ENCODE measurements at places on chromosomes 12 and 14. TPM values are rescaled to one million over a fixed set of nuclear protein-coding genes. Genes with fewer than 3 reads are reported as not detected.

OR6C2 gene
- not detected for total RNA-seq

VAMP1 gene
- total RNA-seq: 2.9 TPM

SRGAP1 gene
- total RNA-seq: 7.6 TPM

GPR135 gene
- 7.6 TPM for total RNA-seq

PGF gene
- total RNA-seq: 296 TPM

EFS gene
- total RNA-seq: not detected
